ENCODE measurements at places on chromosomes 5 and 9. TPM values are rescaled to one million over a fixed set of nuclear protein-coding genes. Genes with fewer than 3 reads are reported as not detected.

Gene CCDC152
- total RNA-seq, result 7.4 TPM

- no peak for DNase-seq
Observed at GRCh38 chr5:130335117-130335516, 430.9 kb downstream of the CHSY3 start.

DNA sequence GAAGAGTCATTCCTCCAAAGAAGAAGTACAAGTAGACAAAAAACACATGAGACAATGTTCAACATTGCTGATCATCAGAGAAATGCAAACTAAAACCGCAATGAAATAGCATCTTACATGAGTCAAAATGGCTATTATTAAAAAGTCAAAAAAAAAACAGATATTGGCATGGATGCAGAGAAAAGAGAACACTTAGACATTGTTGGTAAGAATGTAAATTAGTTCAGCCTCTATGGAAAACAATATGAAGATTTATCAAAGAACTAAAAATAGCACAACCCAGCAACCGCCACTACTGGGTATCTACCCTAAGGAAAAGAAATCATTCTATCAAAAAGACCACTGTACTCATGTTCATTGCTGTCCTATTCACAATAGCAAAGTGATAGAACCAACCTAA lies 157.5 kb downstream of the CHSY3 start:
- no peak for DNase-seq

DNA sequence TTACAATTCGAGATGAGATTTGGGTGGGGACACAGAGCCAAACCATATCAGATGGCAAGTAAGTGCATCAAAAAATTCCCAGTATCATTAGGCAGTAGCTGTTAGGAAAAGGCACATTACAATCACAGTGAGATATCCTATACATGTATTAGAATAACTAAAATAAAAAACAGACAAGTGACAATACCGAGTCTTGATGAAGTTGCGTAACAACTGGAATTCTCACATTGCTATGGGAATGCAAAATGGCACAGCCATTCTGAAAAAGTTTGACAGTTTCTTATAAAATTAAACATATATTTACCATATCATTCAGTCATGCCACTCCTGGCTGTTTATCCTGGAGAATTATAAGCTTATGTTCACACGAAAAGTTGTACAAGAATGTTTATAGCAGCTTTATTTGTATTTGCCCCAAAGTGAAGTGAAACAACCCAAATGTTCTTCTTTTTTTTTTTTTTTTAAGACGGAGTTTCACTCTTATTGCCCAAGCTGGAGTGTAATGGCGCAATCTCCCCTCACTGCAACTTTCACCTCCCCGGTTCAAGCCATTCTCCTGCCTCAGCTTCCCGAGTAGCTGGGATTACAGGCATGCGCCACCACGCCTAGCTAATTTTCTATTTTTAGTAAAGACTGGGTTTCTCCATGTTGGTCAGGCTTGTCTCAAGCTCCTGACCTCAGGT lies 93.1 kb upstream of the TLE1 start:
- no peak for DNase-seq

Gene PCDHB5
- total RNA-seq, result 14.3 TPM

All from cerebellum (tissue), 4 donors.